Stimulated activated CD4-positive, alpha-beta T cell treated with anti-CD3 and anti-CD28 coated beads, Interleukin-4, amount 100 ng/mL, for 24 hours (primary cell): ENCODE measurements at places on chromosomes 6 and 20.

DNA sequence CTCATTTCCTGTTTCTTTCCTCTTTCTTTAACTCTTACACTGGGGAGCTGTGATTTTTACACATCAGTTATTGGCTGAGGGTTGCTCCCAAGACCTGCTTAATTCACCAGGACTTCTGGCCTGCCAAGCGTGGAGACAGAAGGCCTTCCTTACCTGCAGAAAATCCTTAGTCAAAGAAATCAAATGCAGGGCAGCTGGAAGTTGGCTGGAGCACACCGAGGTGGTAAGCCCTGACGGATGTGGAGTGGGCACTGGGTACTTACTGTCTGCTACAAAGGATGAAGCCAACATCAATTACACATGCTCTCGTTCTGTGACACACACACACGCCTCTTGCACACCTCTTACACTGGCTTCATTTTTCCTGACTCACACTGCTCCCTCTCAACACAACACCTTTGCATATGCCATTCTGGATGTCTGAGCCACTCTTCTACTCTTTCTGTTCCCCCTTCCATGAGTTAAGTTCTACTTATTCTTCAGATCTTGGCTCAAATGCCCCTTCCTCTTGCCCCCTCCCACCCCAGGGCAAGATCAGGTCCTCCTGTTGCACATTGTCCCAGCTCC lies 61.6 kb downstream of the TTI1 start:
- no peak for DNase-seq

- DNase-seq: no peak
Observed at GRCh38 chr20:59152559-59153354, 10.9 kb upstream of the ZNF831 start.

DNA sequence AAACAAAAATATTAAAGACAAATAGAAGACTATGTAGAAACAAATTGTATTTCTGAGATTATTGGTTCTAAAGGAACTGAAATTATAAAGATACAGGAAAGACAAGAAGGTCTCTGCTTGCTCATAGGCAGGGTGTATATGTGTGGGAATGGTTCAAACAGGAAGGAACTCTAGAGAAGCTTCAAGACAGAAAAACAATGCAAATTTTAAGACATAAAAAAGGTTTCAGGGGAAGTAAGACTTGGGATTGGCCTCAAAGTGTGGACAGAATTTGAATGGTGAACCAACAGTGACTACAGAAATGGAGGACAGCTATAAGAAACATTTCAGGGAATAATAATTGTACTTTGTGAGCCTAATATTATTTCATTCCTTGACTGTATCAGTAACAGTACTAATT lies 50.3 kb downstream of the OR2B2 start:
- no peak for DNase-seq

DNA sequence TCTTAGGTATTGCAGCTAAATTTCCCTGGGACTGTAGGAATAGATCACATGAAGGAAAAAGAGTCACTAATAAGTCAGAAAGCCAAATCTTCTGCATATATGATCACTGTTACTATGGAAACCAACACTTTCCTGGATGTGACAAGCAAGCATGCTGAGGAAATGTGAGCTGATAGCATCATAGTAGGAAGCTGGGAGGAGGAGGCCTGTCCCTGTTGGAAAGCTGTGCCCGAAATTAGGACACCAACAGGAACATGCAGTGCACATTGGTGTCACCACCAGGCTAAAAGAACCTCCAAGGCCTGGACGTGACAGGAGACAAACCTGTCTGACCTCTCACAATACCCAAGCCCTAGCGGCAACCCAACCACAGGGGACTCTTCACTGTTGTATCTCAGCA lies 181.9 kb upstream of the PCSK2 start:
- no peak for DNase-seq

- no peak for DNase-seq
Observed at GRCh38 chr6:114764866-114765265, 422.0 kb upstream of the HS3ST5 start.

GRCh38 chr6:170316071-170316470 lies 9.5 kb downstream of the FAM120B start:
- no peak for DNase-seq

DNA sequence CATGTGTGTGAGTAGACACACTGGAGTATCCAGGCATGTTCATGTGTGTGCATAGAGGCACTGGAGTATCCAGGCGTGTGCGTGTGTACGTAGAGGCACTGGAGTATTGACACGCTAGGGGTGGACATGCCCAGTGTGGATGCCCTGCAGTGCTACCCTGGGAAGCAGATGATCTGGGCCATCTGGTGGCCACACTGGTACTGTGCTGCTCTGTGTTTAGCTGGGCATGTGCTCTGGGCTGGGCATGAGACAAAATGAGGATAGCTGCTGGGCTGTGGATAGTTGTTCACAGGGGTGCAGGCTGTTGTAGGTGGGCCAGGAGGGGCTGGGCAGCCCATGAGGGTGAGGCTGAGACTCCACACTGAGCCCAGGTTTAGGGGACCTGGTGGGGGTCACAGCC lies 24.0 kb upstream of the NPBWR2 start:
- no peak for DNase-seq

DNA sequence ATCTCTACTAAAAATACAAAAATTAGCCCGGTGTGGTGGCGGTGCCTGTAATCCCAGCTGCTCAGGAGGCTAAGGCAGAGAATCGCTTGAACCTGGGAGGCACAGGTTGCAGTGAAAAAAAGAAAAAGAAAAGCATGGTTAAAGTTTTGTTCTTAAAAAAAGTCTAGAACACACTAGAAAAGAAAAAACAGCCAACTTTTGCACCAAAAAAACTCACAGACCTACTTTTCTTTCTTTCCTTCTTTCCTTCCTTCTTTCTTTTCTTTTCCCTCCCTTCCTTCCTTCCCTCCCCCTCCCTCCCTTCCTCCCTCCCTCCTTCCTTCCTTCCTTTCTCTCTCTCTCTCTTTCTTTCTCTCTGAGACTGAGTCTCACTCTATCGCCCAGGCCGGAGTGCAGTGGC lies 204.4 kb downstream of the BTBD9 start:
- DNase-seq: no peak

GRCh38 chr20:57391439-57392301 lies 474 bp downstream of the RBM38 start:
- no peak for DNase-seq
